Activated CD4-positive, alpha-beta T cell treated with anti-CD3 and anti-CD28 coated beads, Interleukin-2, amount 50 U/mL, for 16 hours (primary cell): ENCODE measurements at places on chromosomes 2 and 18.
A peak's percentile ranks its signal among the peaks of the same experiment; 100 is the strongest.

GRCh38 chr2:209772290-209772685, 656 bp downstream of the UNC80 start:
- DNase-seq: no peak

- DNase-seq: no peak
Measured at GRCh38 chr2:85525567-85525966, 13.4 kb upstream of the MAT2A start.

GRCh38 chr18:48831802-48832201, 119.0 kb downstream of the SMAD7 start:
- no peak for DNase-seq

DNA sequence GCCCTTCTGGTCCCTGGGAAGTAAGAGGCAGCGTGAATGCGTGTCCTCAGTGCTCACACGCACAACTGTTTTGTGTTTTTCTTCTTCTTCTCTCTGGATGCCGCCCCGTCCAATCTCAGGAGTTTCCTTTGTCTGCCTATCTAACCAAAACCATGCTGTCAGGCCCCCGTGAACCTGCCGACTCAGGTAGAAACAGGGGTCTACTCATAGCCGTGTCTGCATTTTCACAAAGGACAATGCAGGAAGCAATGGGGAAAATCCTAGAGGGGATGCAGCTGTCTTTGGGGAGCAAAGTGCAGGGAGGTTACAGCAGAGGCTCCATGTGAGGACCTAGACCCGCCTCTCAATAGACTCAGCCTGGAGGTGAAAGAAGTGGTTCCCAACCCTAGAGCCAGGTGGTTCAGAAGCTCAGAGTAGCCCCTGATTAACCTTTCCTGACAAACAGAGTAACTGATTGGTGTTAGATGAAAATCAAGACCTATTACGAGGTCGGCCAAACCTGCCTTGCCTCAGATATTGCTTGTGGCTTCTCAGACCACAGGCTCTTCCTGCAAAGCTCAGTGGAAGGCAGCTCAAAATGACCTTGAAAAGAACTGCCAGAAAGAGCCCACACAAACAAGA, 49.3 kb downstream of the CD226 start:
- DNase-seq: peak; percentile 71

DNA sequence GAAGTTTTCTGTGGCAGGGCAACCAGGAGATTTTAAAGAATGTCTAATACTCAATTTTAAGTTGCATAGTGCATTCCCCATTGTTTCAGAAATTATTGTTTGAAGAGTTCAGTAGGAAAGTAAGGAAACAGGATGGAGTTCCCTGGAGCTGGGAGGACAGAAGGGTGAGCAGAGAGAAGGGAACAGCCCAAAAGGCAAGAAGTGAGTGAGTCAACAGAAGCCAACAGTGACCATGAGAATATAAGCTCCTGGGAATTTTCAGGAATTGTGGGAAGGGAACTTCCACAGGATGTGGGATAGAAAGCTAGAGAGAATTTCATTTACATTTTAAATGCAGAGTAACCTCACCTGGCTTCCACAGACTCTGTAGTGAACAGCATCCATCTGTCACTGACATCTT, 268.1 kb upstream of the ATP5MC3 start:
- no peak for DNase-seq

- DNase-seq: no peak
Measured at GRCh38 chr2:86305915-86306254, 31.5 kb downstream of the REEP1 start.

DNA sequence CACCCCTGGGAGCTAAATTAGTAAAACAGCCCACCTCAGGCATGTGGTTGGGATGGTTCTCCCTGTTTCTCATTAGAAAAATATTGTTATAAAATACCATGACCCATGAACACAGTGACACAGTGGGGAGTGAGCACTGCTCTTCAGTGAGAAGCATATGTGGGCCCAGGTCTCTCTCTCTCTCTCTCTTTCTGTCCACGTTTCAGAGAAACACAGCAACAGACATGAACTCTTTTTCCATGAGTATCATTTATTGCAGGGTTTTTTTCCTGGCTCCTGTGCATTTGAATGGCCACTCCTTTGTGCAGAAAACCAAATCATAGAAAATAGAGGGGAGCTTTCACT, 41.2 kb downstream of the CYRIA start:
- no peak for DNase-seq

DNA sequence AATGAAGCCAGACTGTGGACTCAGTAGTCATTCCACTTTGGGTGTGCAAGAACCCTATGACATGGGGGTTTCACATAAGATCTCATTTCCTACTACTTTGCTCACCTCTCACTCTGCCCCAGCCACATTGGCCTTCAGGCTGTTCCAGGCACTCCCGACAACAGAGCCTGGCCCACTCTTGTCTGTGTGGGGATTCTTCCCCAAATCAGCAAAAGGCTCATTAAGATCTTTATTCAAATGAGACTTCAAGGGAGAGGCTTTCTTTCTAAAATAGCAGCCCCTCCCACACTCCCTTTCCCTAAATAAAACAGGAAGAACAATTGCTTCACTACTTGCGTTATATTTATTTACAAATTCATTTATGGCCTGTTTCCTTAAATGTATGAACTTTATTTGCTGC, 3.5 kb upstream of the CDC42EP3 start:
- DNase-seq: no peak
